ENCODE measurements at places on chromosomes 6 and 20. TPM values are rescaled to one million over a fixed set of nuclear protein-coding genes. Genes with fewer than 3 reads are reported as not detected.

GRCh38 chr6:119856136-119856535 lies 506.6 kb upstream of the MAN1A1 start:
- no peak for DNase-seq

DNA sequence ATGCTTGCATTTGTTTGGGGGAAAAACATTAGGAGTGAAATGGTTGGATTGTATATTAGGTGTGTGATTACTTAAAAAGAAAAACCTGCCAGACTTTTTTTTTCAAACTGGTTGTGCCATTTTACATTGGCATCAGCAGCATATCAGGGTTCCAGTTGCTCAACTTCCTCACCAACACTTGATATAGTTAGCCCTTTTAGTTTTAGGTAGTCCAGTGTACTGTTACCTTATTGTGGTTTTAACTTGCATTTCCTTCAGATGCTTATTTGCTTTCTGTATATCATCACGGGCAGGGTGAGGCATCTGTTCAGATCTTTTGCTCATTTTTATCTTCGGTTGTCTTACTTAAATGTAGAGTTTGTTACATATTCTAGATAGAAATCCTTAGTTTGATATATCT lies 5.2 kb downstream of the XRN2 start:
- DNase-seq, result no peak

GRCh38 chr20:48892891-48893290 lies 28.6 kb upstream of the ARFGEF2 start:
- DNase-seq, result no peak

DNA sequence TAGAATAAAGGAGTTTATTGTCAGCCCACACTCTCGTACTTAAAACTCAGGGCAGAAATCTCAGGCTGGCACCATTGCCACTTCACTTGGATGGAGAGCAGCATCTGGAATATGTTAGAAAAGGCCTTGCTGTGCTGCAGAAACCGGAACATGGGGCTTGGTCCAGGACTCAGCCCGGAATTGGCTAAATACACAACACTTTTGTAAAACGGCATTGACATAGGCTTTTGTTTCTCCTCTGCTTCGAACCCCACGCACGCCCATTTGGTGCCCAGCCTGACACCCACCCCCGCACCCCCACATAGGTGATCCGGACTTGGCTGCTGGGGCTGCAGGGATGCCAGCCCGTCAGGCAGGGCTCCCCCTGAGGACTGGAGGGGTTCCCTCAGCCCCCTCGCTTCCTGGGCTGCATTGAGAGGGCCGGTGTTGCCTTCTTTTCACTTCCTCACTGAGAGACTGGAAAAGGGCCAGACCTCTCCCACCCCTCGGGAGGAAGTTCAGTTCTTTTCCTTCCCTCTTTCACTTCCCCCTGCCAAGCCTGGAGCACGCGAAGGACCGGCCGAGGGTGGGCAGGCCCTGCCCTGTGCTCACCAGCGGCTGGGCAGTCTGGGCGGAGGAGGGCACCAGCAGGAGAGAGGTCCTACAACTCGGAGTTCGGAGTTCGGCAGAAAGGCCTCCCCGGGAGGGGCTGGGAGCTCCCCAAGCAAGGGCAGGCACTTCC lies 17.9 kb upstream of the CST3 start:
- no peak for DNase-seq

GRCh38 chr6:6409397-6410030 lies 89.1 kb upstream of the F13A1 start:
- DNase-seq, result no peak

DNA sequence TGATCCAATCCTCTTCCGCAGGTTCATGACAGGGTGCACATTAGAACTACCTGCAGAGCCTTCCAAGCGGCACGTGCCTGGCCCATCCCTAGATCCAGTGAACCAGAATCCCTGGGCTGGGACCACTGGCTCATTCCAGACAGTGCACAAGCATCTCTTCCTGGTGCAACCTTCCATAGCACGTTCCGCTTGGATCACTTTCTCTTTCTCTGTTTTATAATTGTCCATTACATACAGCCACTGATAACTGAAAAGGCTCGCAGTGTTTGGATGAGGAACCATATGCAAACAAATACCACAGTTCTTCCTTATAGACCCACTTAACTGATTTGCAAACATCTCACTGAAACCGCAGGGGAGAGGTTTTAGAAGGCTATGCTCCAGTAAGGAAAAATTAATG lies 59.6 kb upstream of the DDR1 start:
- no peak for DNase-seq

- no peak for DNase-seq
Observed at GRCh38 chr6:3825851-3826581, 23.2 kb upstream of the FAM50B start.

GRCh38 chr20:35551503-35551902 lies 9.6 kb downstream of the ERGIC3 start:
- no peak for DNase-seq

DNA sequence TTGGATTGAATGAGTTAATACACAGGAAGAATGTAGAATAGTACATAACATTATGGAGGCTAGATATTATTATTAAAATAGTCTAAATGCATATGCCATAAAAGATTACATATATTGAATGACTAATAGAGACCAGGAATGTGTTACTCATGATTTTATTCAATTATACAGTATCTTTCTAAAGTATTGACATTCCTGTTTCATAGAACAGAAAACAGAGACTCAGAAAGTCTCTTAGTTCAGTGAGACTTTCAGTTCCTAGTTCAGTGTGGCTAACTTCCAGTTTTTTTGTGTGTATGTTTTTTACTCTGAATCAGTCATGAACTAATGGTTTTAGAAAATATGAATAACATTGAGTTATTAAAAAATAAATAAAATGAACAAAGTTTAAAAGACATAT lies 34.6 kb upstream of the TMEM244 start:
- DNase-seq, result no peak

- DNase-seq, result peak; percentile 10
Observed at GRCh38 chr6:111486921-111487320, 3.9 kb upstream of the REV3L start.

DNA sequence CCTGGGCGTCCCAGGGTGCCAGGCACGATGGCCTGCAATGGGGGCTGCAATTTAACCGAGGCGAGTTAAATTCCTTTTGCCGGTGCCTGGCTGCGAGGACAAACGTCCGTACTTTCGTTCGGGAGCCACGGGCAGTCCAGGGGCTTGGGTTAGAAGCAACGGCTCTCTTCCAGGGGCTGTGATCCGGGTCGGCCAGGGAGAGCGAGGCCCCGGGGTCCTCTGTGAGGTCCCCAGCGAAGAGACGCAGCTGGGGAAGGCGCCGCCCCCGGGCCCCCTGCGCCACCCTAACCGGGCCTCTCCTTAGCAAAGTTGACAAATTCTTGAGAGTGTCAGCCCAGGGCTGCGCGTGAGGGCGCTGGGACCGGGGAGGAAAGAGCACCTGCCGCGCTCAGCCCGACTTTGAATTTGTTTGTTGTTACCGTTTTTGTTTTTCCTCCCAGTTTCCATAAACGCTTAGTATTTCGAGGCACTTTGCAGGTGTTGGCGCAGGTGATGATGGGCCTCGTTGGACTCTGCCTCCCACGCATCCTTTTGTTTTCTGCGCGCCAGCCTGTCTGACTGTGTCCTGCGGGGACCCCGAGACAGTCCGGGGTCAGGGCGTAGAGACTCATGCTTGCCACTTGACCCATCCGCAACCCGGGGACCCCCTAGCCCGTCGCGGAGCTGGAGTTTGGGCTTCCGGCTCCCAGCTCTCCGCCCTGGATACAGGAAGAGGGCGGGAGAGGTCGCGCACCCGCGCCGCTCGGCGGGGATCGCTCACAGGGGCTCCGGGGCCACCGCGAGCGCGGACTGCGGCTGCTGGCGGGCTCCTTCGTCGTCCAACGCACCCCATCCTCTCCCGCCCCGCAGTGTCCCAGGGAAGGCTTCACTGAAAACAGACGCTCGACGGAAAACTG lies 5.8 kb downstream of the OLIG3 start:
- no peak for DNase-seq

- DNase-seq, result no peak
Observed at GRCh38 chr6:112173221-112173804, 81.1 kb downstream of the LAMA4 start.

DNA sequence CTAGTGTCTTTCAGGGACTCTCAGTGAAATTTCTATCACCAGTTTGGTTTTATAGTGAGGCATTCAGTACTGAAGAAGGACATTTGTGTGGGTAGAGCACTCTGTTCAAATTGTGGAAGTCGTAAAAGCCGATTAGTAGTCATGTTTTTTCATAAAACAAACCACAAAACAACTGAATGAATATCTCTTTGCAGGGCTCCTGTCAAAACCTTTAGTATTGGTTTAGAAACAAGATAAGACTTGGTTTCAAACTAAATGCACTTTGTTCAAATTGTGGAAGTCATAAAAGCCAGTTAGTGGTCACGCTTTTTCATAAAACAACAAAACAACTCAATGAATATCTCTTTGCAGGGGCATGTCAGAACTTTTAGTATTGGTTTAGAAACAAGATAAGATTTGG lies 23.8 kb downstream of the ADGRF4 start:
- DNase-seq, result no peak

DNA sequence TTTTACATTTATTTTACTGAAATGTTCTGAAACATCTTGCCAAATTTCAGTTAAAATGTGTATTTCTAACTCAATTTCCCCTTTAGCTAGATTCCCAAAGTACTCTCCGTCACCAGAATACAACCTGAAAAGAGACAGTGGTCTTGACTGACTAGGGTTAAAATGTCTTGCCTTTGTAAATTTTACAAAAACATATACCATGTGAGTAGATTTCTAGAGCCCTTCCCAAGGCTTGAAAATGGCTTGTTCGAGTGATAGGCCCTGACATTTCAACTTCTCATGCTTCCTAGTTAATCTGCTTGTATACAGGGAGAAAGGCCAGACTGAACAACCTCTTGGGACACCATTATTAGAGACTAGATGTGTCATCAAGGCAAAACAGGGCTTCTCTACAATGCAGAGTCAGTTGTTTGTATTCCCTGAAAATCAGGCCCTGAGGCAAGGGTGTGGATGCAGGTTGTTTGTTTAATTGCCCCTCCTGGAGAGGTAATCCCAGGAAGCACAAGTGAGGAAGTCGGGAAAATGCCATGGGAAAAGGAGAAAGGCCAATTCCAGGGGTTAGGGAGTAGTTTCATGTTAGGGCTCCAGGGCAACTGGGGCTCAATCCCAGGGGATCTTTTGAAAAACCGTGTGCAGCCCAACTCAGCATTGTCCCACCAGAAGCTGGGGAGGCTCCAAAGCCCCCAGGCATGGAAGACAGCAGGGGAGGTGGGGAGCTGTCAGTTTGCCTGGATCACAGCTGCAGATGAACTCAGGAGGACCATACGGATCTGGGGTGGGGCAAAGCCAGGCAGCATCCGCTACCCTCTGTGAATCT lies 11.6 kb upstream of the TFB1M start:
- DNase-seq, result no peak

NNAT gene
- total RNA-seq, result not detected

CGA gene
- total RNA-seq, result not detected

KCNK17 gene
- total RNA-seq, result not detected

SLC13A3 gene
- total RNA-seq, result 0.10 TPM

EPHA7 gene
- total RNA-seq, result not detected

STK4 gene
- 280 TPM for total RNA-seq

LY6G6D gene
- total RNA-seq, result not detected

ZNF318 gene
- total RNA-seq, result 24.0 TPM
